ENCODE measurements at places on chromosomes 12 and 14.

DNA sequence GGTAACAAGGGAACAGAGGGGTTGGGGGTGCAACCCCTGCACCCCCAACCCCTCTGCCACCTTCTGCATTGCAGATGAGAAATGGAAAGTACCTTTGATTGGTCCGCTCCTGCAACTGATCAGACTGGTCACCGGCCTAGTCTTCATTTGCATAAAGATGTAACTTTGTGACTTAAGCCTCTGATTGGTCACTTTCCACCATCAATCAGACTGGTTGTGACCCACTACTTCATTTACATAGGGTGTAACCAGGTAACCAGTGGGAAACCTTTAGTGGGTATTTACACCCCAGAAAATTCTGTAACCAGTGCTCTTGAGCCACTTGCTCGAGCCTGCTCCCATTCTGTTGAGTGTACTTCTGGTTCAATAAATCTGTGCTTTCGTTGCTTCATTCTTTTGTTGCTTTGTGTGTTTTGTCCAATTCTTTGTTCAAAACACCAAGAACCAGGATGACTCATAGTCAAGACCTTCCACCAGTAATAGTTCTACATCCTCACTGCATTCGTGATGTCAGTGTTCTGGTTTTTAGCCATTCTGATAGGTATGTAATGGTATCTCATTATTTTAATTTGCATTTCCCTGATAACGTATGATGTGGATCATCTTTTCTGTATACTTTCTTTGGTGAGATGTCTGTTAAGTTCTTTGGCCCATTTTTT lies 30.8 kb downstream of the LEMD3 start:
- no peak for DNase-seq

DNA sequence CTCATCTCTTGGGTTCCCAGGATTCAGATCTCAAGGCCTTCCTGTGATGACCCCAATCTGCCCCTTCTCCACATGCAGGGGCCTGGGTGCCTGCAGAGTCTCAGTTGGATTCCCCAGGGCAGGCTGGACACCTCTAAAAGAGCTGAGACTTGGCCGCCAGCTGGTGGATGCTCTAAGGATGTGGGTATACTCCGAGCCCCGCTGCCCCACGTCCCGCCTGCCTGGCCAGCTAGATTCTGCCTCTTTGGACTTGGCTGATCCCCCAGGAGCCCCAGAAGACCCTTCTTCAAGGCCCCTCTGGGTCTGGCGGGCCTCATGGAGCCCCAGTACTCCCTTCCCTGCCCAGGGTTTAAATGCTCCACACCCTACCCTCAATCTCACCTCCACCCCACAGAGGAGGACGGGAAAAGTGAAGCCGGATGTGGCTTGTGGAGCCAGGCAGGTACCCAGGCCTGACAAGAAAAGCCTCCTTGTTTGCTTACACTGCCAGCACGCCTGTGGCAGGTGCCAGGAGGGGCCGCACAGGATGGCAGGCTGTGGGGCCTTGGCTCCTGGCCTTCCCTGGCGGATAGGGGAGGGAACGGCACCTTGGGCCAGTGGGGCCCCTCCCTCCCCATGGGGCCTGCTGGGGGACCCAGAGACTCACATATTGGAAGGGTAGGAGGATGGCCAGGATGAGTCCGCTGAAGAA lies 15.1 kb downstream of the FAIM2 start:
- no peak for DNase-seq

DNA sequence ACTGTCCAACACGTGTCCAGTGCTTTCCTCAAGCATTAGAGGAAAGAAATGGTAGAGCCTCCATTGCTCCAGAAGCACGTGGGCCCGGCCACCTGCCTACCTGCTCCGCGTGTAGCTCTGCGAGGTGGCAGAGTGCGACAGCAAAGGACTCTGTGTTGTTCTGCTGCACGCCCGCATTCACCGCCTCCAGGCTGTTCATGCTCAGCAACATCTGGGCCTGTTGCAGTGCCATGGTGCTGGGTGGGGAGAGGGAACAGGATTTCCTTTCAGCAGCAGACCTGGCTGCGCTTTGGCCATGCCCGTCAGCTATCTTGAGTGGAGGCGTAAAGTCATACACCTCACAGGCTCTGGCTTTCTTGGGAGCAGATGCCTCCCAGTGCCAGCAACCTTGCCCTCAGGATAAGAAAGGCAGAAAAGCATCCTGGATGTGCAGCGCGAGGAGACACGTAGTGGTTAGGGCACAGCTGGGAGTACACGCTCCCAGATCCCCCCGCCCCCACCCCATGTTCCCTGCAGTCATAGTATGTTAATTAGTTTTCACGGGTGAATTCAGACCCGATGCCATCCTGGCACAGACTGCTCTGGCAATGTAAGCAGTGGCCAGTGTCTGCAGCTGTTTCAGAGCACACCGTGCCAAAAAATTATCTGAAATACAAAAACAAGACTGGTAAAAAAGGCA lies 25.1 kb downstream of the ANAPC5 start:
- DNase-seq, result no peak

- DNase-seq, result no peak
These were observed 3.4 kb upstream of the IRF2BPL start for GRCh38 chr14:77031759-77032490.

DNA sequence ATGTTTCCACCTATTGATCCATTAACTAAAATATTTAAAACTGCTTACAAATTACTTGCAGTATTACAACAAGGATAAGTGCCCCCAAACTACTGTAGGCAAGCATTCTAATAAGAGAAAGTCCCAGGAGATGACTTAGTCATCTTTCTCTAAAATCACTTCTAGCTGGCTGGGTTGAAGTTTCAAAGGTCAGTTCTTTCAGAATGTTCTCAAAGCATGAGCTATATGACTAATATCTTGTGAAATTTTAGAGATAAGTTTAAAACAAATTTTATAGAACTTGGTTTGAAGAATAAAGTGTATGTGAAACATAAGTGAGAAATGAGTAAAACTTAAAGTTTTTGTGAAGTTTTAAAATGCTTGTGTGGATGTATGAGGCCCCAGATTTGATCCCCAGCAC lies 24.3 kb upstream of the OR6J1 start:
- no peak for DNase-seq

Data from activated CD4-positive, alpha-beta T cell treated with anti-CD3 and anti-CD28 coated beads for 1 hour (primary cell).